ENCODE measurements at places on chromosomes 1 and 21.

- DNase-seq = no peak
Observed at GRCh38 chr1:170284016-170284415, 138.3 kb downstream of the NTMT2 start.

- no peak for DNase-seq
Observed at GRCh38 chr1:53693773-53694717, 44.9 kb downstream of the GLIS1 start.

- no peak for DNase-seq
Observed at GRCh38 chr1:29282135-29282923, 46.0 kb downstream of the PTPRU start.

- no peak for DNase-seq
Observed at GRCh38 chr1:217275655-217276398, 355.1 kb downstream of the GPATCH2 start.

GRCh38 chr1:67980028-67980427 is 70.4 kb downstream of the DIRAS3 start:
- DNase-seq = no peak

- no peak for DNase-seq
Observed at GRCh38 chr21:29311802-29312201, 13.1 kb downstream of the BACH1 start.

GRCh38 chr1:19815801-19816736 is 986 bp upstream of the RNF186 start:
- no peak for DNase-seq

- no peak for DNase-seq
Observed at GRCh38 chr1:5993556-5994491, 1.6 kb upstream of the NPHP4 start.

DNA sequence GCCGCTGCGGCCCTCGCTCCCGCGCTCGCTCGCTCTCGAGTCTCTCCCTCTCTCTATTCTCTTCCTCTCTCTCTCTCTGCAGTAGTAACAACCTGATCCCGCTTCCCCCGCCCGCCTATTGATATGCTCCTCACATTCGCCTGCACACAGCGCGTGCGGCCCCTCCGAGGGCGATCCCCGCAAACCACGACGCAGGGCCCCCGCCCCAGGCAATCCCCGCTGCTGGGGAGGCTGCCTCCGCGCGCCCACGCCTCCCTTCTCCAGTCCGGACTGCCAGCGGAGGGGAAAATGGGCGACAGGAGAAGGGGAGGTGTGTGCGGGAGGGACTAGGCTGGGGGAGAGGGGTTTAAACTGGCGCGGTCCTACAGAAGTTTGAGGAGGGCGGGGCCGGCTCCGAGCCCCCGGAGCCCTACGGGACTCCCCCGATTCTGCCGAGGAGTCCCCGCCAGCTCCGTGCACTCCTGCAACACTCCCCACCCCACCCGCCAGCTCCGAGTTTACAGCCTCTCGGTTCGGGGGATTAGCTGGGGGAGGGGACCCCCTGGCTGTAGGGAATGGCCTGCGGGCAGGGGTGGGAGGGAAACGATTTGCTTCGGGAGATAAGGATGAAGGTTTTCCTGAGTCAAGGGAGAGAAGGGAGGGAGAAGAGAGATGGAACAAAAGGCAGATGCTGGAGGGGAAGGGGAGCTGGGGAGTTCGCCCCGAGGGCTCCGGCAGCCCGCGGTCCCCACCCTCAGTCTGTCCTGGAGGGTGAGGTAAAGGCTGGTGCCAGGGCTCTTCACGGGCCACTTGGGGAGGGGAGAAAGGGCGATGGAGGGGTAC is 66.6 kb downstream of the SYT2 start:
- no peak for DNase-seq

- no peak for DNase-seq
Observed at GRCh38 chr21:43868461-43868860, 3.4 kb downstream of the AGPAT3 start.

DNA sequence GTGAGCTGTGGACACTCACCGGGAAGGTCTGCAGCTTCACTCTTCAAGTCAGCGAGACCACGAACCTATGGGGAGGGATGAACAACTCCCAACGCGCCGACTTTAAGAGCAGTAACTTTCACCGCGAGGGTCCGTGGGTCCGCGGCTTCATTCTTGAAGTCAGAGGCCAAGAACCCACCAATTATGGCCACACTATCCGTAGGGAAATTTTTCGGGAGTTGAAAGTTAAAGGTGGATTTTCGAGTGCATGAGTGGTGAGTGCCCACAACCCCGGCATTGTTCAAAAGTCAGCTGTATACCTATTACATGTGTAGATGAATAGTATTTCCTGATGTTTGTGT is 19.7 kb downstream of the EXOC8 start:
- DNase-seq = no peak

DNA sequence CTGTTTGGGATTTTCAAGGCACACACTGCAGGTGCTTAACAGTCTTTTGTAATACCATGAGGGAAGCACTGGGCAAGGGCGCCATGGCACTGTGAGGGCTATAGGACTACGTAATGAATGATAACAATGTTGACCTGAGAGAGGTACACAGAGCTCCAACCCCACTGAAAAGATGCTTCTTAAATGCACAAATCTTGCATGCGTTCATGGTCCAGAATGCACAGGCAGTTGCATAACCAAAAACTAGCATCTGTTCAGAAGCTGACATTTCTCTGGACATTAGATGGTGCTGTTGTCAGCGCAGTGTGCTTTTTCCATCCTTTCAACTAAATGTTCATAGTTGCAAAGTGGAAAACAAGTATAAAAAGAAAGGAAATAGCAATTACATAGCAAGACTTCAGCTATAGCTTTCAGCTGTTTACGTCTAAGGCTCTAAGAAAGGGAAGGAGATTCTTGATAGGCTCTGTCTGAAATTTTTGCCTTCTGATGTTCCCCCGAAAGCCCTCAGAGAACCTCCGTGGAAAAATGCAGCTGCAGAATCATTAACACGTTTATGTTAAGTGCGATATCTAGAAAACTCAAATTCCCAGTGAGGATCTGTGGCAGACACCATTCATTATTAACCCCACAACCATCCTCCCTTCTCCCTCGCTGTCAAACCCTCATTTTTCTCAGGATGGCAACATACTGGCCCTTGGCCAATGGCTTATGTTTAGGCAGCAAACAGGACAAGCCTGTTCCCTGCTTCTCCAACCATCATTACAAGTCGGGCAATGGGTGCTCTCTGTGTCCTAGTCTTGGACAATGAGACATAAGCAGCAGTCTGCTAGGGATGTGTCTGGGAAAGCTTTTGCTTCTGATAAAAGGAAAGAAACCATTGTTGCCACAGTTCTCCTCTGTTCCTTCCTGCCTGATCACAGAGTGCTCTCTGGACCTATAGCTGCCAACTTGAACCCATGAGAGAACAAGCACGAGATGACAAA is 8.2 kb upstream of the TARBP1 start:
- DNase-seq = no peak

- DNase-seq = no peak
Observed at GRCh38 chr1:209383907-209384709, 199.4 kb upstream of the CAMK1G start.

GRCh38 chr21:35905963-35906345 is 154.4 kb downstream of the SETD4 start:
- no peak for DNase-seq

Measured in stimulated activated CD4-positive, alpha-beta T cell treated with anti-CD3 and anti-CD28 coated beads, Interleukin-1b, Interleukin-23, amount 100 ng/mL, for 1 hour (primary cell).